Stimulated activated CD4-positive, alpha-beta T cell treated with anti-CD3 and anti-CD28 coated beads, Interleukin-4, amount 100 ng/mL, for 4 hours (primary cell): ENCODE measurements at places on chromosomes 1 and 21.

DNA sequence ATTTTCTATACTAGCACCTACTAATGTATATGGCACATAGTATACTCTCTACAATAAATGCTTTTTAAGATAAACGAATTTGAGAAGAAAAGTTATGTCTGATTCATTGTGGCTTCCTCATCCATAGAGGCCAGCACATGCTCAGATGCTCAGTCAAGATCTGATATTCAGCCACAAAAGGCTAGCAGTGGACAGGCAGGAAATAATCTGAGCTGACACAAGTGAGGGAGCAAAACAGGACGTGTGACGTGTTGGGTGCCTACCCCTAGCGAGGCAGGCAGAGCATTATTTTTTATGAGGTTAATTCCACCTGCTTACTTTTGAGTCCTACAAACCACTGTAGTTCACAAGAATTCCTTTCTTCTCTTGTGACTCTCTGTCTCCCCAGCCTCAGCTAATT lies 550.9 kb downstream of the SMYD3 start:
- no peak for DNase-seq

- no peak for DNase-seq
Measured at GRCh38 chr1:25657883-25658760, 41.5 kb downstream of the MAN1C1 start.

DNA sequence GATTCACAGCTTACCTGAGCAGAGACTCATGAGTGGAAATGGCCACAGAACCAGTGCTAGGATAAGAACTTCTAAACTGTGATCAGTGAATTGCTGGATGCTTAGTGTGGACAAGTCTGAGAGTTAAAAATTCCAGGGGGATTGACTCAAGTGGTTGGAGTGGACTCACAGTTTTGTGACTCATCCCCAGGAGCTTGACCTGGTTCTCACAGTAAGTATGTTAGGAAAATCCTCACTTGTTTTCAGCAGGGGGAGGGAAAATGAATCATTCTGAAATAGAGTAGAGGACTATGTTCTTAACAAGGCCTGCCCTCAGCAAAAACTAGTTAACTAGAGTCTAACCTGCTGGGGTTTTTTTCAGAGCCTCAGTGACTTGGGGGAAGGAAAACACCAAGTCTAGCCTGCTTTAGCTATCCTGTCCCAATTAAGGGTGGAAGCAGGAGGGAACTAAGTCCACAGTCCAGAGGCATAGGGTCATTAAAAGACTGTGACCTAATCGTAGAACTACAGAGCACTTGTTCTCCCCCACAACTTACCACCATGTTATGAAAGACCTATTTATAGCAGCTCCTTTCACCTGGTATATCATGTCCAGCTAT lies 6.1 kb upstream of the CDC73 start:
- DNase-seq: no peak

DNA sequence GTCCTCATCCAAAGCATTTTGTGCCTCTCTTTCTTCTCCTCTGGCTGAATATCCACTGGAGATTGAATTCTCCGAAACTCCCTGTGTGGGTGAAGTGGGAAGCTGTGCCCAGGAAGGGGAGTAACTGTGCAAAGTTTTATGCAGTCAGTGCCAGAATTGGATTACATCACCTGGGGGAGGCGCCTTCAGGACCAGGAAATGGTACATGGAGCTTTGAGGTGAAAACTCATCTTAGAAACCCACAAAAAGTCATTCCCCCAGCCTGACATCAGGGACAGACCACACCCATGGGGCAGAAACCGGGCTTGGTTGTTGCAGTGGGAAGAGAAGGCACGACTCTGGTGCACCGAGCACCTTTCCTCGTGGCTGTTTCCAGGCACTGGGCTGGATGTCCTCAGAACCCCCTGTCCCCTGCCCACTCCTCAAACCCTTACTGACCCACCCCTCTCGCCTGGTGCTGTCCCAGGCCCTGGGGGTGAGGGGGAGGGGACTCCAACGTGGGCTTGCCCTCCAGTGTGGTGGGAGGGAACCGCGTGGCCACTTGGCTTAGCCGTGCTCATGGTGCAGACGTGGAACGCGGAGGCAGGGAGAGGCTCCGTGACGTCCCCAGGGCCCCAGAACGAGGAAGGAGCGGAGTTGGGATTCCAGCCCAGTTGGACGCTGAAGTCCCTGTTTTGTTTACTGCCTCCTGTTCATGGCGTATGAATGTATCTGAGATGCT lies 15.7 kb downstream of the TFF3 start:
- no peak for DNase-seq

DNA sequence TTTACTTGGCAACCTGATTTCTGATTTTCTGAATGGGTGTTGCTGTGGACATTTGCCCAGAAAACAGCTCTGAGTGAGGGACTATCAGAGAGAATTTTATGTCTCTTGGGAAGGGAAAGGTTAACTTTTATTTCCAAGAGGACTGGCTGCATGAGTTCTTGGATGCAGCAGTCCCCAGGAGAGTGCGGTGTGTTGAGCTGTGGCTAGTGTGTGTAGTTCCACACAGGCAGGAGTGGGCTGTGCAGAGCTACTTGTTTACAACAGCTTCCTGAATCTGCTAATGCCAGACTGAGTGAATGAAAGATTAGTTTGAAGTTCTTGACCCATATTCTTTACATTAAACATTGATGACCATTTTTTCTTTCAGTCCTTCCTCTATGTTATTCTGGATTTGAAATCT lies 41.0 kb upstream of the APOBEC4 start:
- no peak for DNase-seq

DNA sequence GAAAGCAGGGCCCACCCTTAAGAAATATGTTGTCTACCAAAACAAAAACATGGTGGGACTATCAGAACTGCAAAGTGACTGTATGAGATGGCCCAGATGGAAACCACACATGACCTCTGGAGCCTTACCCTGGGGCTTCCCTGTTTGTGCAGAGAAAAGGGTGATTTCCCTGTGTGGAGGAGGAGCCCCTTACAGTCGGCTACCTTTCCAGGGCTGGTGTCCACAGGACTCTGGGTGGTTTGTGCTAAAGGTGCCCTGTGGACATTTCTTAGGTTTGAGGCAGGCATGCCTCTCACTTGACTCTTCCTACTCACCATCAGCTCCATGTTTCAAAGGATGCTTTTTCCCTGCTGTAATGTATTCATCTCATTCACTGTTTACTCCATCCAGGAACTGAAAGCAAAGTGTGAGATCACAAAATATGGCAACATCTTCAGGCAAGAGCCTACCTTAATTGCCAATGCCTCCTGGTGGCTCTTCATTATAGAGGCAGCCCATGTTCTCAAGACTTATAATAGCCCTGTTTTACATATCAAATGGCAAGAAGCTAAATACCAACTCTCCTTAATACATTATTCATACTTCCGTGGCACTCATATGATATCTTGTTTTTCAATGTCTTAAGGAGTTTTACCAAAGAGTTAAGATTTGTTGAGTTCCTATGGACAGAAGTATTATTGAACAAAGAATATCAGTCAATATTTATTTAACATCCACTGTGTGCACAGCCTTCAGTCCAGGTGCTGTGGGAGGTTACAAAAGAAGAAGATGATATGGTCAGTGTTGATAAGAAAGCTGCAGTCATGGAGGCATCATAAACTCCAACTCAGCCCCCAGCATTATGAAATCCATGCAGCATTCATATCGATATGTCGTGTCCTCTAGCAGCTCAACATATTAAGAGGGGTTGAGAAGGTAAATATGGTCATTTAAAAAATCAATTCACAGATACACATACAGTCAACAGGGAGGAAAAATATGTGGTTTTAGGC lies 15.5 kb upstream of the TFF3 start:
- no peak for DNase-seq

DNA sequence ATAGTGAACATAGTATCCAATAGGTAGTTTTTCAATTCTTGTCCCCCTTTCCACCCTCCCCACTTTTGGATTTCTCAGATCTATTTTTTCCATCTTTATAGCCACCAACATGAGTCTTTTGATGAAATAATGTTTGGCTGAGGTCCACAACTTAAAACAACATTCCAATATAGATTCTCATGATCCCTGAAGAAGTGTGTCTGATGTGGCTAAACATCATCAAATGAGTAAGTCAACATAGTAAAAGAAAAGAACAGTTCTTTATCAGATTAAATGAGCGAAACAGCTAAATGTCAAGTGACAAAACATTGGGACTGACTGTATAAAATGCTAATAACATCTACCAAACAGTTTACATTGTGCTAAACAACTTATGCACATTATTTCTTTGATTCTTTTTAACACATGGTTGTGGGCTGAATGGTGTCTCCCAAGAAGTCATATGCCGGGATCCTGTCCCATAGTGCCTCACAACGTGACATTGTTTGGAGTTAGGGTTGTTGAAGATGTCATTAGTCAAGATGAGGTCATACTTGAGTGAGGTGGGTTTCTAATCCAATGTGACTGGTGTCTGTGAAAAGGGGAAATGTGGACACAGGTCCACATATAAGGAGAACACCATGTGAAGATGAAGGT lies 453.6 kb downstream of the LTN1 start:
- no peak for DNase-seq

DNA sequence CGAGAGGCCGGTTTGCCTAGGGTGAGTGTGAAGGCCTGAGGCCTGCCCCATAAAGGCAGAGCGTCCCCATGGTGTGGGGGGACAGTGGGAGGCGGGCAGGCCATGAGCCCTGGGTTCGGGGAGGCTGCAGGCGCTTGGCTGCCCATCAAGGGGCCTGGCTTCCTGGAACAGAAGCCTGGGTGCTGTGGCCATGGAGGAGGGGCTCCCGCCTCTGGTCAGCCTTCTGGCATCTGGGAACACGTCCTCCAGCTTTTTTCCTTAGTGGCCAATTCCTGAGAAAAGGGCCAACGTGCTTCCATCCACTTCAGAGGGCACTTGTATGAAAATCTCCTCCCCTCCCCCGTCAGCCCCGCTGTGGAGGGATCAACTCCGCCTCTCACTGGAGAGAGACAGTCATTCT lies 58.7 kb downstream of the PRDM16 start:
- DNase-seq: no peak

DNA sequence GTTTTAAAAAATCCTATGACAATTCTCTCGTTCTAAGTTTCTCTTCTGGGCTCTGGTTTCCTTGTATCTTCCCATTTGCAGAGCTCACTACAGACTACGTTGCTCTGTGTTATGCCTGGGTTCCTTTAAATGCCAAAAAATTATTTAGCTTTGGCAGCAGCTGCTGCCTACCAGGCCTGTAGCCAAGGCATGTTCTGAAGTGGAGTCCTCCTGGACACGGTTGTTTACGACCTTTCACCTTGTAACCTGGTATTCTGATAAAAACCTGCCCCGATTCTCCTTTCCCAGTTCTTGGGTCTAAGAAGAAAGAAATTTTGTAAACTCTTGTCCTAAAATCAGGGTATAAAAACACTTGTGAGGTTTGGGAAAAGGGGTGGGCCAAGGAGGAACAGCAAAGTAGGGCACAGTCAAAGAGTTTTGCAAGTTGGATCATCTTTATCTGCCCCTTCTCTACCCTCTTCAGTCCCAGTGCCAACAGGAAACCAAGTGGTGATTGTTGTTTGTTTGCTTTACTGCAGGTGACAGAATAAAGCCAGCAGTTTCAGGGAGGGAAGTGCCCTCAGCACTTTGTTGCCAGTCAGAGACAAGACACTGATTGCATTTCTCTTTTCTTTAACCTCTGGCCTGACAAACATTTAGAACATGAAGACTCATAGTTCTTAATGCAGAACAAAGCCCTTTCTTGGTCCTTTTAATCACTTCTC lies 3.1 kb upstream of the TXNIP start:
- DNase-seq: no peak

DNA sequence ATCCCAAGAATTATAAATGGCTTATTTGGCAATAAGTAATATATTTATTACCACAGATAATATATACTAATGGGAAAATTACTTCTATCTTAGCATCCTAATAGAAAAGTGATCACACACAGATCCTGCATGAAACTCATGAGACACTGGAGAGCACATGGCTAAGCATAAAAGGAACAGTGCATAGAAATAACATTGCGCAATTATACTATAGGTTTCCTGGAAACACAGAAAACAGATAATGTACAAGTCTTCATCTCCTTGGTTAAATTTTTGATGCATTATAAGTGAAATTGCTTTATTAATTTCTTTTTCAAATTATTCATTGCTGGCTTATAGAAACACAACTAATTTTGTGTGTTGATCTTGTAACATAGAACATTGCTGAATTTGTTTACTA lies 210.4 kb downstream of the USH2A start:
- DNase-seq: no peak

GRCh38 chr1:245412306-245412705 lies 257.5 kb downstream of the KIF26B start:
- no peak for DNase-seq

DNA sequence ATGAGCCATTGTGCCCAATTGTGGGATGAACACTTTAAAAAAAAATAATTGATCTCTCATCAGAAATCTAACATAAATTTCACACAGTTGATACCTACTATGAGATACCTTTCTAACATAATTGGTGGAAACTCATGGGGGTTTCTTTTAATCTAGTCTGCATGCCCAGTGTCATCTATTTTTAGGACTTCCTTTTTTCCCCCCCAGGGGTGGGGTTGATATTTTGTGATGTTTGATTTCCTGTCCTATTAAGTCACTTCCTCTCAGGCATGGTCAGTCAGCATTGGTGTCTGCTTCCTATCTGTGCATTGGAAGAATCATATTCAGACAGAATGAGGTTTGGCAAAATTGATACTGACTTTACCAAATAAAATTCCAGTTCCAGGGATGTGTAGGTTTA lies 21.5 kb downstream of the NFYC start:
- no peak for DNase-seq

GRCh38 chr1:93549131-93549530 lies 101.2 kb downstream of the FNBP1L start:
- DNase-seq: no peak

DNA sequence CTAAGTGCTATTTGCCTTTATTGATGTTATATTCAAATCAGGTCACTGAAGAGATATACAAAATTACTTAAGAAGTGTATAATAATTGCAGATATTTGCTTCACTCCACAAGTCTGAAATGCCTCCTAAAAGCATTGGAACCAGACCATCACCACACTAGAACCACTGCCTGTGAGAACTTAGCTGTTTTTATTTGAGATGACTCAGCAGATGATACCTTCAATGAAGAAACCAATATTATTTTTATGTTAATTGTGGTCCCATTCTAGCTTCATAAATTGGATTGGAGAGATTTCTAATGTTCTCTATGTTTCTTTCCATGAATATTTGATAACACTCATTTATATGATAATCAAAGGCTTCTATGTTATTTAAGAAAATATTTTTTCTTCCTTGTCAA lies 740.6 kb downstream of the KCNT2 start:
- DNase-seq: no peak

DNA sequence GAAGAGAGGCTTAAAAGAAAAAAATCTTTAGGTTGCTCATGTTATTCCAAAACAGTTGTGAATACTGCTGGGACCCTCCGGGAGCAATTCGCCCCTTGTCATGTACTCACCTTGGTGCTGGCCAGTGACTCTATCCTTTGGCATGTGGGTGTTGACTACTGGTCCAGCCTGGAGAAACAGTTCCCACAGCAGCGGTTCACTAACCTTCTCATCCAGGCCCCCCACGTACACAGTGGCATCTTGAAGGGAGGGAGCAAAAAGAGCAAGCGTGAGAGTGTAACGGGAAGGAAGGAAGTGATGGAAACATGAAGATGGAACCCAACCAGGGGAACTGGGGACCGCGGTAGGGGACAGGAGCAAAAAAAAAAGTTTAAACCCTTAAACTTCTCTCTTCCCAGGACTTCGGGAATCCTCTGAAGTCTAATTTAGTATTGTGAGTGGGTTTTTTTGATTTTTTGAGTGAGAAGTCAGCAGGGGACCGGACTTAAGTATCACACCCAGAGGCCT lies 494 bp downstream of the SF3B4 start:
- DNase-seq: no peak
